ENCODE measurements at places on chromosomes 1 and 21.
A peak's percentile ranks its signal among the peaks of the same experiment; 100 is the strongest.

DNA sequence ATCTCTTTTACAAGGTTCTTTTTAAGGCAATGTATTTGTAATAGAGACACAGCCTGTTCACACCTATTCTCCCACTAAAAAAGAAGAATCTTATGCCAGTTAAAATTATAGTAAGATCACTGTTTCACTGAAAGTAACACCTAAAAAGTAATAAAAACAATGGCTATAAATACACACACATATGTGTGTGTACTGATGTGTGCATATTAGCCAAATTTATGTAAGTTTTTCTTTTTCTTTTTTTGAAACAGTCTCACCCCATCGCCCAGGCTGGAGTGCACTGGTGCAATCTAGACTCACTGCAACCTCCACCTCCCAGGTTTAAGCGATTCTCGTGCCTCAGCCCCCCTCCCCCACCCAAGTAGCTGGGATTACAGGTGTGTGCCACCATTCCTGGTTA lies 56.8 kb upstream of the SLC30A10 start:
- DNase-seq = no peak

DNA sequence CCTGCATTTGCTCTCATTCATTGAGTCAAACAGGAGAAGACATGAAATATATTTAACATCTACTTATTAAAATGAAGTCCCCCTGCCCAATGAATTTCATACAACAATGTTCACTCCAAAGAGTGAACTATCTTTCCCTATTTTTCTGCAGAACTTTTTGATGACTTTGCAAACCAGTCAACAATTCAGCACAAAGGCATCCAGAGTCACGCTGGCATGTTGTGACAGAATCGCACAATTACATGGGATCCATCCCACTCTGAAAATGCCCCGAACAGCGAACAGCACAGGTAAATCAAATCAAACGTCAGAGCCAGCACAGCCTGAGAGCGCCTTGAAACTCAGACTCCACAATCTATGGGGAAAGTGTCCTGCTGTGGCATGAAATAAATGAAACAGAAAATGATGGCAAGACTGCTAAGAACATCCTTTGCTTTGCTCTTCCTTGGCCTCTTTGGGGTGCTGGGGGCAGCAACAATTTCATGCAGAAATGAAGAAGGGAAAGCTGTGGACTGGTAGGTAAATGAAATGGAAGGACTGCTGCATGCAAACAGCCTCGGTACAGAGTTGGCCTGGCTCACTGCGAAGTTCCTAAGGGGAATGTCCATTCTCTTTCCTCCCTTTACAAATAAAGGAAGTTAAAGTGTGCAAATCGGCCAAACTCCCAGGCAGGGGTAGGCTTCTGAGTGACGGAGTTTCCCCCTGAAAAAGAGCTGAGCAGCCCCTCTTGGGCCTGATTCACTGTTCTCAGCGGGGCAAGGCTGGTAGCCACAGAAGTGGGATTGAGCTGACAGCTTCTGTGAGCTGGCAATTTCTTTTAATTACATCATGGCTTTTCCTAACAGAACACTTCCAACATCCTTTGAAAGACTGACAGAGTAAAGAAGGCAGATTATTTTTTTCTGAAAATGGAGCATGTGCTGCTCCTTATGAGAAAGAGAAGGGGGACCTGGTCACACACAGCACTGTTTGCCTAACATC lies at the start of gene DNASE2B:
Gene DNASE2B, plus strand, starts transcription at position 310 of the 981 bp plus-strand sequence. Its CDS starts 81 bp downstream, at position 391.
- DNase-seq = no peak

DNA sequence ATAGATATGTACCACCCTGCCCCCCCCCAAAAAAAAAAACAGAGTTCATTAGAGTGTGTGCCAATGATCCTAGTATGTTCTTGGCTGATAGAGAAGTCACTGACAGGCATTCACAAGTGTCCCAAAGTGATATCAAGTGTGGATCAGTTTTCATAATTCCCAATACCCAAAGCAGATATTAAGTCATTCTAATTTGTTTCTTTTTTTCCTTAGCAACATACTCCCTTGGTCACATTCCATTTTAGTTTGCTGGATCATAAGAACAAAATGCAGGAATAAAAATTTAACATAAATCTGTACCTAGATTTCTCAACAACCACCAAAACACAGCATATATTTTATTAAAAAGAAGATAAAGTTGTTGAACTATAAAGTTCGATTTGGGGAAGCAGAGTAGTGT lies 129.8 kb upstream of the PALMD start:
- no peak for DNase-seq

DNA sequence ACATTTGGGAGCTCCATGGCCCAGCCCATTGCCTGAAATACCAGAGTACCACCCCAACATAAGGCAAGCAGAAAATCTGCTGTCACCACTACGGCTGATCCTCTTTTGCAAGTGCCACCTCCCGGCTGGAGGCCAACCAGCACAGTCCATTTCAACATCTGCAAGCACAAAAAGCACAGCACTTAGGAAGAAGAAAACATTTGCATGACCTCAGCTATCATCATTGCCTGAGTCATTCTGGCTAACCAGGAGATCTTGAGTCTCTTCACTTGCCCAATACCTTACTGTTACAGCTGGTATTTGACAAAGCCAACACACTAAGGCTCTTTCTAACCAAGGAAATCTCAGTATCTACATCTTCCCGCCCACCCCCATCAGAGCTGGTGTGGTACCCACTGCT lies 55.9 kb downstream of the NEK7 start:
- DNase-seq = peak; percentile 98

- no peak for DNase-seq
These were observed 613.0 kb downstream of the NPHP4 start for GRCh38 chr1:5379176-5379759.

DNA sequence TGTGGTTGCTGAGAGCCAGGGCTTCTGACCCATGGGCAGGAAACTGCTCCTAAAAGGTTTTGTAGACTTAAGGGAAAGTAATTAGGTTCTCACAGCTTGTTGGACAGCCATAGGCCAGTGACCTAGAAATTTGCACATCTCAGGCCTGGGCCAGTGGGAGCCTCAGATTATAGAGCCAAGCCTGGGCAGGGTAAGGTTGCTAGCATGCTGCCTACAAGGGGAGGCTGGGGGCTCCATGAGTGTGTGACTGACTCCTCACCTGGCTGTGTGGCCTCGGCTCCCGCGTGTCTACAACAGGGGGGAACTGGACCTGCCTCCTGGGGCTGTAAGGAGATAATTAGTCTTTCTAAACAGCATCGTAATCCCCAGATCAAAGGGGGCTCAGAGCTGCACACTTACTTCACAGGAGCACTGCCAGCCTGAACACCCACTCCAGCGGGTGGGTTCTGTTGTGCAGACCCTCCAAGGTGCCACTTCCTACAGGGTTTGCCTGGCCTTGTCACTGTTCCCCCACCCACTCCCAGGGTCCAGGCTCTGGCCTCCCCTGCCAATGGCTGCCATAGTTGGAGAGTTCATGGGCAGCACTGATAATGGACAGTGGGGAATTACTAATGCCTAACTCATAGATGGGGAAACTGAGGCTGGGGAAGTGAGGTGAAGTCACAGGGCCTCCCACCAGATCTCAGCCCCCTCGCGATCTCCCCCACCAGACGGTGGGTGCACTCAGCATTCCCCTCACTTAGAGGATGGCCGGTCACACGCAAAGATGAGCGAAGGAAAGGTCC lies 230.4 kb upstream of the TMEM51 start:
- DNase-seq = no peak

DNA sequence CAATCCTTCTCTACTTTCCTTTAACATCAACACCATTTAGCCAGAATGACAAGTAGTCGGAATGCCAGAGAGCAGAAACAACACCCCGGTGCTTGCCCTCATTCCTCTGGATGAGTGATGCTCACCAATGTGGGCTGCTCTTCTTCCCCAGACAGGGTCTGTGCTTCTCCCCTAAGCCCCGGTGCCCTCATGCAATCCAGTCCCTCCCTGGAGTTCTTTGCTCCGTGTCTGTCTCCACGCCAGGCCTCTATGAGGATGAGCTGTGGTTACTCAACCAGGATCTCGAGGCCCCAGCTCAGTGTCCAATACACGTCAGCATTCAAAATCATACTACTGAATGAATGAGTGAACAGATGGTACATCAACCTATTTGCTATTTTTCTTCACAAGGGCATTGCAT lies 29.7 kb upstream of the PDE9A start:
- no peak for DNase-seq

GRCh38 chr1:91752324-91752723 lies 133.6 kb downstream of the TGFBR3 start:
- no peak for DNase-seq

- DNase-seq = peak; percentile 13
These were observed 15.2 kb downstream of the RGS4 start for GRCh38 chr1:163084330-163084729.

GRCh38 chr1:25879675-25880074 lies 4.2 kb upstream of the PAQR7 start:
- no peak for DNase-seq

- peak; percentile 65 for DNase-seq
These were observed 57.8 kb upstream of the RAVER2 start for GRCh38 chr1:64686828-64687724.

DNA sequence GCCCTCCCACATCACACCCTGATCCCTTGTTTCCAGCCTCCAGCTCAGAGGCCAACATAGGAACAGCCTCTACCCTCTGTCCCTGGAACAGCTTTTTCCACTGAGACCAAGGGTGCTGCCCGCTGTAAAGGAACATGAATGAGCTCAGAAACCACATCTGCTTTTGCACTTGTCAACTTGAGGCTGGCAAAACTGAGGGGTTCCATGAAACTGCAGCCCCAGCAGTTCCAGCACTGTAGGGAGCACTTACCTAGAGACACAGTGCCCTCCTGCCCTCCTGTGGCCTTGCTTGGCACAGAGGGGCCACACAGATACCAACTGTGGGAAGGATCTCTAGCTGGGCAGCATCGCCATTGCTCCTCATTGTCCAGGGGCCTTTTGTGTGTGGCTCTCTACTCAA lies 51.7 kb downstream of the ITPKB start:
- no peak for DNase-seq

DNA sequence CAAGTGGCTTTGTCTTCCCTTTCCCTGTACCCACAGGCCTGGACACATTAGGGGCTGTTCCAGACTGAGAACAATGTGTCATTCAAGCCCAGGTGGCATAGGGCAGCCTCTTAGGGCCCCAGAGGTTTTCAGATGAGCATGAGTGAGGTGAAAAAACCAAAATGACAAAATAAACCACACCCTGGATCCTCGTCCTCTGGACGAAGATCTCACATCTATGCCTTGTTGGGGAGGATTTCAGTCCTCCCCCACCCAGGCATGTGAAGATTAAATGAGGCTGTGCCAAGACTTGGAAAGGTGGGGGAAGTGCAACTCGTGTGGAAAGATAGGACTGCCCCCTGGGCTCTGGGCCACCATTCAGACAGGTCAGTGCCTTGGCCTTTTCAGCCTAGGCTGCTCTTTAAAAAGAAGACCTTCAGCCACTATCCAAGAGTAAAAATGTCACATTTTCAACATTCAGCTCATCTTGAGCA lies 32.8 kb upstream of the IL19 start:
- no peak for DNase-seq

- DNase-seq = peak; percentile 98
These were observed 746 bp upstream of the LAMC1 start for GRCh38 chr1:183022202-183023145.

DNA sequence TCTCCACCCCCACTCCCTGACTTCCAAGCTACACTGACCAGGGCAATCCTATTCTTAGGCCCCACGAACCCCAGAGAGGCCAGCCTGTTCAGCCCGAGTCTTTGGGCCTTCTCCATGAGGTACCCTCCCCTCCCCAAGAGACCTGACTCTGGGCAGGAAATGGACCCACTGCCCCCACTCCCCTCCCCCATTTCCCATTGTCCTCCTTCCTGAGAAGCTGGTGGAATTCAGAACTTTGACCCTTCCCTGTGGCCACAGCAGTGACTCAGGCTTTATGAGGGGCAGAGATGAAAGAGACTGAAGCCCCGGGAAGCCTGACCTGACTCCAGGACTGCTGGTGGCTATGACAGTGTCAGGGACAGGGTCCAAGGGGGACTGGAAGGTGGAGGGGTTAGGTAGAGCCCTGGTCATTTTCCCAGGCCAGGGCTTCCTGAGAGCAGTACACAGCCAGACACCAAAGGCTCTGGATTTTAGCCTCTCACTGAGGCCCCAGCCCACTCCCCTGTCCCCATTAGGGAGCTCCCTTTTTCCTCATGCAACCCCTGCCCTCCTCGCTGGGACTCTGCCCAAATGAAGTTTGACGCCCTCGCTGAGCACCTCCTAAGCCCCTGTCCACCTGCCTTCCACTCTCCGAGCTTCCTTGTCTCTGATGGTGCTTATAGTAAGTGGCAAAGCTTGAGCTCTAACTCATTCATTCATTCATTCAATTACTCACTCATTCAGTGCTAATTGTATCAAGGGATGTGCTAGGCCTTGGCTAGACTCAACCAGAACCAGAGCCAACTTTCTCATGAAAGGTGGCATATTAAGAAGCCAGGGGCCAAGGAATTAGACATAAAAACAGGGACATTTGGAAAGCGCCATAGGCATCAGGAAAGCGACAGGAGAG lies 3.0 kb downstream of the CRYBG2 start:
- peak; percentile 24 for DNase-seq

GRCh38 chr1:223106856-223107255 lies 36.2 kb downstream of the TLR5 start:
- DNase-seq = no peak

- DNase-seq = no peak
These were observed 163.8 kb downstream of the FAF1 start for GRCh38 chr1:50796272-50796671.

DNA sequence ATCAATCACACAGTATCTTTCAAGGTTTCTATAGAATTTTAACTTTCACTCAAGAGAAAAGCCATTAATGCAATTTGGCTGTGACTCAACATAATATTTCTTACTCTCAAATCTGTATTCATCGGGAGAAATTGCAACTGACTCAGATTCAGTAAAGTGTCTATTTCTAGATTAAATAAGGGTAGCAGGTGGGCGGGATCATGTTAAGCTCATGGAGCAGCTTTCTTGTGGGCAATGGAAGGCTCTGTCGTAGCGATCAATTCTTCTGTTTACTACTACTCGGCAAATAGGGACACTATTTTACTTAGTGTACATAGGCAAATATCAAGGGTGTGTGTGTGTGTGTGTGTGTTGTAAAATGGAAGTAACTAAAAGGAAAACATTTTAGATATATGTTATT lies 423.6 kb upstream of the NEGR1 start:
- no peak for DNase-seq

DNA sequence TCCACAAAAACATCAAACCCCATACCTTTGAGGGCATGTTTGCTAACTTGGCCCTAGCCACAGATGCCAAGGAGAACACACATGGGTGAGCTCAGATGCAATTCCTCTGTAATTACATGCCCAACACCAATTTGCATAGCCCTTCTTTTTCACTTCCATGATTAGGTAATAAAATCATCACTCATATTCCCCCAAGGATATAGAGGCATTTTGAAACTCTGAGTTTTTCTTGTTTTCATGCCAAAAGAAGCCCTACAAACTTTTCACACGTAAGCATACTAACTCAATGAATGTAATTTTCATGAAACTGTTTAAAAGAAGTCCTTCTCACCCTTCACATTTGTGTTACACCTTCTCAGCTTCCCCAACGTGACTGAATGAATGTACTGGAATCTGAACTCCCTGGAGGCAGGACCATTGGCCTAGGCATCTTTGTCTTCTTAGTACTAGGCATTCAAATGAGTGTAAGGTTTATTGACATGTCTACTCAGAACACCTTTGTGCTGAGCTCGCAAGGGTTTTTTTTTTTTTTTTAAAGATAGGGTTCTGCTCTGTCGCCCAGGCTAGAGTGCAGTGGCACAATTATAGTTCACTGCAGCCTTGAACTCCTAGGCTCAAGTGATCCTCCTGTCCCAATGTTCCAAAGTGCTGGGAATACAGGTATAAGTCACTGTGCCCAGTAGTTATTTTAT lies 31.0 kb downstream of the FBXO42 start:
- DNase-seq = no peak

- DNase-seq = peak; percentile 30
These were observed 8.1 kb upstream of the NCF2 start for GRCh38 chr1:183598386-183598785.

GRCh38 chr1:215425138-215425537 lies 142.0 kb upstream of the KCTD3 start:
- no peak for DNase-seq
